T-helper 17 cell (primary cell): ENCODE measurements at places on chromosomes 7 and 10. TPM values are rescaled to one million over a fixed set of nuclear protein-coding genes. Genes with fewer than 3 reads are reported as not detected.
A peak's percentile ranks its signal among the peaks of the same experiment; 100 is the strongest.

- no peak for DNase-seq
Observed at GRCh38 chr10:97498841-97499560, at the start of gene UBTD1. UBTD1 (plus strand) TSS chr10:97498924; CDS start chr10:97499204, 280 bp downstream.

DNA sequence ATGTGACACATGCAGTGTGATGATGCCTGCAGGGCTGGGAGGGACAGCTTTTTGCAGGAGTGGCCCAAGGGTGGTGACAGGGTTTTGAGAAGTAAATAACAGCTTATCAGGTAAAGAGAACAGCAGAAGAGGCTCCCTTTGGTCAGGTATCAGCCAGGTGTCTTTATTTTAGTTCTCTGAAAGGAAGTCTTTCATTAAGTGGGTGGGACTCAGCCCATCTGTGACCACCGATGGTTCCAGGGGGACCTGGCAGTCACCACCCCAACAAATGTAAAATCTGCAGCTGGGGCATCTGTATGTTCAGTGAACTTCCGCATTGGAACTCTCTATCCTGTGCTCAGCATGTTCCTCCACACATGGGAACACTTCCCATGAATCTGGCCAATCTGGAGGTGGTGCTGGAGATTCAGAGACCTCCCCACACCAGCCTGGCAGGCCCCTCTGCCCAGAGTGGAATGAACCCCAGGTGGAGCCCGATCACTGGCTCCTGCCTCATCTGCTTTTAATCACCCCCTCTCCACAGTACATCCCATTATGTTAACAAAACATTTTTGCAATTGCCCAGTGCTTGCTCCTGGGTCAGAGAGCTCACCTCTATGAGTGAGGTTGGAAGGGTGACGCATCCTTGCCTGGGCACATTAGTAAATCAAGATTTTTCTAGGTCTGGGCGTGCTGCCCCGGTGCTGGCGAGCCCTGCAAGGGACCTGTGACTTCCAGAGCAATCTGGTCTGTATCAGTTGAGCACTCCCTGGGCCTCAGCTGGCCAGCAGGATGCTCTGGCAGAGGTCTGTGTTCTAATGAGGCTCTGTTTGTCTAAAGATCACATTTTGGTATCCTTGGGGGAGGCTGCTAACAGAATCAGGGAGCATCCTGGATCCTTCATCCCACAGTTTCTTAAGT is 140.4 kb upstream of the GDF10 start:
- no peak for DNase-seq

BZW2 gene
- total RNA-seq = 29.4 TPM

DNA sequence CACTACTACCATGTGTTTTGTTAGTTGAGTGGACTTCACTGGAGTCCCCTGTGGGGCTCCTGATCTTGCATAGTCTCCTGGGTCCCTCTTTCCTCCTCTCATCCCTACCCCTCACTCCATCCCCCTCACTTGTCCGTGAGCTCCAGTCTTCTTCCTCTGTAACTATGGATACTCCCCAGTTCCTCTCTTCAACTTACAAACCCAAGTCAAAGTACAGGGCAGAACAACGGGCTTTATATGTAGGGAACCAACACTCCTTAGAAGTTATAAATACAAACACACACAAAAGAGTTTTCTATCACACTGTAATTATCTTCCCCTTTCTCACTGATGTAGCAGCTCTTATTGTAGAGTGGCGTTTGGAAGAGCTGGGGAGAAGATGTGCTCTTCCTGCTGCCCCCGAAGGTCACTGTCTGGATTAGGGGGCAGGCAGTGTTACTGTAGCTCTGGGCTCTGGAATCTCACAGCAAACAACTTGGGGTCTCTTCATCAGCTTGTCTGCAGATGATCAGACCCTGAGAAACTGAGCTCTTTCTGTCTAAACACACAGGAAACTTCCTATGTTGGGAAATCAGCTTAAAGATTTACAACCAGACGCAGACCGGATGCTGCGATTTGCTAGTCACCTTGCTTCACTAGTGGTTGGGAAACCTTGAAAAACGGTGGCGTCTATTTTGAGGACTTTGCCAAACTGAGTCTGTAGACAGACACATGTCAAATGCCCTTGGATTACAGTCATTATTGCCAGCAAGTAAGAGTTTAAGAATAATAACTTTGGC is 13.6 kb downstream of the SNX10 start:
- no peak for DNase-seq

DNA sequence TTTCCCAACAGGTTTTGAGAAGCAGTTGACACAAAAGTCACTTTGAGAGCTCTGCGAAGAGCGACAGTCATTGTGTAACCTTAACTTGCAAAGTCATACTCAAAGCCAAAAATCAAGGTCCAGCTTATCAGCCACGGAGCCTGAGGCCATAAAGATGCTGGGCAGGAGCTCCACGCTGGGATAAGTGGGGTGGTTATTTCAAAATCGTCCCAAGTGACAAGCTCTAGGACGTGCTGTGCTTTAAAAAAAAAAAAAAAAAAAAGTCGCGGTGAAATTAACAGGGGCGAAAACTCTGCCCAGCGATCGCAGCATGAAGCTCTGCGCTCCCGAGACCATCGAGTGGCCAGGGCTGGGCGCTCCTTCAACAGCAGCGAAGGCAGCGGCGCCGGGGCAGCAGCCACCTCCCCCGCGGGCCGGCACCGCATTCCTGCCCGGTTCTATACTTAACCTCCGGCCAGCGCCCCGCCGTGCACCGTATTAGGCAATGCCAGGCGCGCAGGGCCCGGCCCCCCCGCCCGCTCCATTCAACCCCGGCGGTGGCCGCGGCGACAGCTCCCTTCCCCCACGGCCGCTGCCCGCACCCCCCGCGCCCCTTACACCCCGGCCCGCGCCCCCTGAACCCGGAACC is 657 bp downstream of the HACD1 start:
- peak; percentile 29 for DNase-seq

DNA sequence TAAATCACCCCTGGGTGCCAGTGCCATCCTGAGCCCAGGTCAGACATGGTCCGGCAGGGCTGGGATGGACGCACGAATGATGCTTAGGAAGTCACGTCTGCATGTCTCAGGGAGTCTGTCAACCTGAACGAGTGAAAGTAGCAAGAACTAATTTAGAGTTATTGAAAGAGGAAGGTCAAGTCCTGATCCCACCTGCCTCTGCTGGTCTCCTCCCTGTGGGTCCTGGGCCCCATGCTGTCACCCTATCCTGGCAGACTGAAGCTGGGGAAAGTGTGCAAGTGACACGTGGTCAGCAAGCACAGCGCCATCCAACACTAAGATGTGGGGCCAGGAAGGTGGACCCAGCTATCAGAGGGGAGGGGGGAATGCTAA is 26.1 kb upstream of the GRID1 start:
- DNase-seq = no peak

SMNDC1 gene
- 33.7 TPM for total RNA-seq

DNA sequence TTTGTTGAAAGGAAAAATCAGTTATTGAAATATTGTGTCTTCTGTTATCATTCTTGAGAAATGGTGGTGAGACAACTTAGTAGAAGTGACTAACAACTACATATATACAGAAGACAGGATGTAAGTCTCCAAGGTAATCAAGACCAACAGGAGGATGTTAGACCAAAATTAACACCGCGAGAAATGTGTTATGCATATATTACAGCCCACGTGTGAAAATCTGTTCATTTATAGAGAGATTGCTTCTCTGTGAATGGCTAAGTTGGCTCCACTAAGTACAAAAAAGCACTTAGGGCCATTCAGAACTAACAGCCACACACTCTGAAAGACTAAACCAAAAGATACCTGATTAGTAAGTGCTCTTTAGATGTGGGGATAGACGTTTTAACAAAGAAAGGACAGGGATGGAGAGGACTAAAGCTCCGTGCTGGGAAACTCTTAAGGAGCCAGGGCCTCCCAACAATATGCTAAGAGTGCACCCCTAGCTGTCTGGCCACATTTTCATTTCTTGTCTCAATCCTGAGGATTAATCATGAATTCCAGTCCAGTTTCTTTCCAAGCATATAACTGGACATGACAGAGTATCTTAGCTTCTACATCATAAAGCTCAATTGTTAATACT is 26.5 kb downstream of the HDAC9 start:
- no peak for DNase-seq

DNA sequence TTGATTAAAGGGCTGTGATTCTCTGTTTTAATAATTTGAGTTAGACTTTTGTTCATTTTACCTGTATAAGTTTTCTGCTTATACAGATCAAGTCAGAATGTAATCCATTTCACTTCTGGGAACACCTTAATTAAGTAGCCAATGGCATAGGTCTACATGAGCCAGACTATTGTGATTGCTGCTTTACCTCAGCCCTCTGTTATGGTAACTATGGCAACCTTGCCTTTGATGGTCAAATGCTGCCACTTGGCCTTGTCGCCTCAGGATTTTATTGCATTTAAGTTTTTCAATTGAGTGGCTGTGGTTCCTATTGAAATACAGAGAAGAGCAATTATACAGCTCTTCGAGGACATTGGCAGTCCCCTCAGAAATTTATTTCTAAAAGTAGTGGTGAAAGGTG is 64.3 kb upstream of the TMEM106B start:
- DNase-seq = no peak

DNA sequence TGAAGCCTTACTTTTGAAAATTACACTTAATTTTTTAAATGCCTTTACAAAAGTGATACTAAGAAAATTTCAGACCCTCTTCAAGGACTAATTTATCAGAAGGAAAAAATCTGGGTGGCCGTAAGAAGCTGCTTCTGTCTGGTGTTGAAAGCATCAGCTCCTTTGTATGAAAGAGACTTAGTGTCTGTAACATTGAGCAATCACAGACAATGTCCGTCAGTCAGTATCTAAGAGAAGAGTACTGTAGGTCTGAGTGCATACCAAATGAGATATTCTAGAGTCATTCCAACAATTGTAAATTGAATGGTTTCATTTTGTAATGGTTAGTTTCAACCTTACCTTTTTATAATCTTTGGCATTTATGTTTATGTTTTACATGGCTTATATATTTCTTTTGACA is 11.1 kb upstream of the MDFIC start:
- DNase-seq = no peak

DNA sequence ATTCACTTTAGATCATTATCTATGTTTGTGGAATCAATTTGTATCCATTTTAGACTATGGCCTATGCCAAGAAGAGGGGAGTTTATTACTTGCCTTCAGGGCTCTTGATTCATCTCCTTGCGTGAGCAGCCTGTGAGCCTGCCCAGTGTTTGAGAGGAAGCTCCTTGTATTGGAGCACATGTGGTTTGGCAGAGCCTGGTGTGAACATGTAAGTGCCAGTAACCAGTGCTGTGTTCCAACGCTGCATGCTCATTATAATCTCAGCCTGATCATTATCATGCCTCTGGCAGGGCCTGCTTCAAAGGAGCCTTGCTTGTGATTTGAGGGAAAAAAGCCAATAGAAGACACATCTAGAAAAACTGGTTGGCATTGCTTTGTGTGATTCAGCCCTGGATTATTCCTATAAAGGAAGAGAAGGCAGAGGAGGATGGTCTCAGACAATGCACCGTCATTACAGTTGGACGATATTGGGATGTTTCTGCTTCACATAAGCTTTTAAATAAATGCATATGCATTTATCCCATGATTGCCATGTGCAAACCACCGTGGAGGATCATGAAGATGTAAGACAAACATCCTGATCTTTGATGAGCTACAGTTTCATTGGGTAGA is 203.4 kb upstream of the AHR start:
- DNase-seq = no peak

DNA sequence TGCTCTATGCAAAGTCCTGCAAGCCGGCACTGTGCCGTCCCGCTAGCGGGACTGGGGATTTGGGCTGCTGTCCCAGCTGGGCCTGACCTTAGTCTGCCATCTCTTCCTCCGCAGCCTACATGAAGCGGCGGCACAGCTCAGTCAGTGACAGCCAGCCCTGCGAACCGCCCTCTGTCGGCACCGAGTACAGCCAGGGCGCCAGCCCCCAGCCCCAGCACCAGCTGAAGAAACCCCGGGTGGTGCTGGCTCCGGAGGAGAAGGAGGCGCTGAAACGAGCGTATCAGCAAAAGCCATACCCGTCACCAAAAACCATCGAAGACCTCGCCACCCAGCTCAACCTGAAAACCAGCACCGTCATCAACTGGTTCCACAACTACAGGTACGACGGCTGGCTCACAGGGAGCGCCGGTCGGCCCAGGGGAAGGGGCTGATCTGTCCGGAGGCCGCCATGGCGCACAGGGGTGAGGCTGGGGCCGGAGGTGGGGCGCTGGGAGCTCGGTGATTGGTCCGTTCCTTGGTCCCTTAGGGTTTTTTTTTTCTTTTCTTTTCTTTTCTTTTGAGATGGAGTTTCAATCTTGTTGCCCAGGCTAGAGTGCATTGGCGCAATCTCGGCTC is 47.4 kb upstream of the SH2B2 start:
- DNase-seq = no peak

DNA sequence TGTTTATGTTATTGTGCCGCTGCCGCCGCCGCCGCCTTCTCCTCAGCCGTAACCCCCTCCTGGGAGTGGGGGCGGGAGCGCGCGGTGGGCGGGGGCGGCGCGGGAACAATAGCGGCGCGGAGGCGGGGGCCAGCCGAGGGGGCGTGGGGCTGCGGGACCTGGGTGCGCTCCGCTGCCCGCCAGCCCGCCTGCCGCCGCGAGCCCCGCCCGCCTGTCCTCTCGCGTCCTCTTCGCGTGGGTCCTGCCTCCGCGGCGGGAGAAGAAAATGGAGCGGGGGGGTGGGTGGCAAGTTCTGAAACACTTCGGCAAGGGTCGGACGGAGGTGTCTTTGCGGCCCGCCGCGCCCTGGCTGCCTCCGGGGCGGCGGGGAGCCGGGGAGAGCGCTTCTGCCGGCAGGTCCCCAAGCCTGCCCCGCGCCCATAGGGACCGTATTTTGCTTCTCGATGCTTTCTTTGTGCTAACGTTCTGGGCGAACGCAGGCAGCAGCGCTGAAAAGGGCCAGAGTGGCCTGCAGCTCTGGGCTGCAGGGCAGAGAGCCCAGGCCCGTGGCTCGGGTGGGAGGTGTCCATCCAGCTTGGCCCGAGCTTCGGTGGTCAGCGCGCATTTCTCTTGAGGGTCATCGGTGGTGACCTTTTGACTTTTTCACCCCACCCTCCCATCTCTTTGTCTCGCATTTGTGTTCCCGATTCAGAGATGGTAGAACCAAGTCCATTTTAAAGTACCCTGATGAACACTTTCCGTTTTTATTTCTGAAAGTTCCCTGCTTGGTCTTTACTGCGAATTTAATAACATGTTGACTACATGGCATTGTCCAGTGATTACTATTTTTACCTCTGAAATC is 613 bp downstream of the MAPK8 start:
- peak; percentile 53 for DNase-seq

DNA sequence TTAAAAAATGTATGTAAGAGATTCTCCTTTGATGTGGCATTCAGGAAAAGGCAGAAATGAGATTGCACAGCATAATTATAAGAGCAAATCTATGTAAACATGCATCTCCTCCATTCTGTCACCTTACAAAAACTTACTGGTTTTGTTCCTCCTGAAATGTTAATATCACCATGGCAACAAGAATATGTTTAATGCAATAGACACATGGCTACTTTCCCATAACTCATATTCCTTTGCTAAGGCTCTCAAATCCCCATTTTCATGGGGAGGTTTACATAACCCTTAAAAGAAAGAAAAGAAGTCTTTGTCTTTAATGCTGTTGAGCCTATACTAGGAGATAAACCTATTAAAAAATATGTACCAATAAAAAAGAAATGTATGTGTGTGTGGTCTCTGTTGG is 136.2 kb downstream of the ANK3 start:
- DNase-seq = no peak

PON1 gene
- total RNA-seq = not detected

GRCh38 chr10:86193841-86194240 is 172.8 kb downstream of the GRID1 start:
- DNase-seq = no peak

HMX2 gene
- total RNA-seq = not detected

- DNase-seq = no peak
Observed at GRCh38 chr10:51244748-51245490, 170.6 kb downstream of the PRKG1 start.
